ENCODE measurements at places on chromosomes 12 and 14.

- no peak for DNase-seq
Measured at GRCh38 chr14:68820999-68821683, 28.3 kb upstream of the ZFP36L1 start.

DNA sequence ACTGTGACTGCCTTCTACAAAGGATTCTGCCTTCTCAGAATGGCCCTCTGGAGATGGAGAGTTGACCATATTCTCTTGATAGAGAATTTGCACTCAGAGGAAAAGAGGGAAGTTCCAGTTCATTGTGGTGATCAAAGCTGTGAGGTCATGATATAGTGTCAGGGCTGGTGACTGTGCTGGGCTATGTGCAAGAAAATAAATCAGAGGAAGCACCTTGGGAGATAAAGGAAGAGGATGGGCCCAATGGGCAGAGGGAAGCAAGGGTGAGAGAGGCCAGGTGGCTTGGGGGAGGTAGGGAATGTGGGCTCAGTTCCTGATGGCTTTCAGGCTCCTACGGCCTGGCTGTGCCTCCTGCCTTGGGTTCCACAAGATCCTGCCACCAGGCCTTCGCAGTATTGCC is 145.8 kb downstream of the SLC8A3 start:
- no peak for DNase-seq

- no peak for DNase-seq
Measured at GRCh38 chr12:91276509-91276908, 93.9 kb upstream of the DCN start.

- DNase-seq = no peak
Measured at GRCh38 chr12:95731519-95731958, 59.0 kb downstream of the NTN4 start.

DNA sequence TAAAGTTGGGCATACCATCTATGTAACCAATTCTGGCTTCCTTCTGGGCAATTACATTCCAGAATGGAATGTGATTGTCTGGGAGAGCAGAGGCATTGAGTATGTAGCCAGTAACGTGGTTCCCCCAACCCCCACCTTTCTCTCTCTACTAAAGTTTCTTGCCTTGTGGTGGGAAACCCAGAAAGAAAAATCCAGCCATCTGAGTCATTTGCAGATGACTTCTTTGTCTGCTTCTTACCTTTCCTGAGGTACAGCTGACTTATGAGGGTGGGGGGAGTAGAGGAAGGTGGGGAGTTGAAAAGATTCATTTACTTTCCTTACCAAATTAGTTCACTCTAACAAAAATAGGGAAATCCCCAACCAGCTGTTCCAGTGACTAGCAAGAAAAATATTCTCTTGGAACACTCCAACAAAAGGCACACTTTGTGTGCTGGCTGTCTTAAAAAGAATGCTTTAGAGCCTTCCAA is 112.1 kb upstream of the FRMD6 start:
- DNase-seq = no peak

DNA sequence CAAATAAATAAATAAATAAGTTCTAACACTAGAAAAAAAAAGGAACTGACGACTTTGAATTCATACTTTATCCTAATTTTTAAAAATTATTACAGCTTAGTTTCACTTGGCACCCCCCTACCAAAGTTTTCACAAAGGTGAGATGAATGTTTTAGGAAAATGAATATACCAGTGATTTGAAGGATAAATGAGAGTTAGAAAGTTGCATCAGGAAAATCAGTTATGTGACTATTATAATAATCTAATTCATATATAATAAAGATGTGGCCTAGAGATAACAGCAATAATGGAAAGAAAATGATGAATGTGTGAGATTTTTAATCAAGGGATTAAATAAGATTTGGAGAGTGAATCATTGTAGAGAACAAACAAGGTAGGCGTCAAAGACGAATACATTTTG is 103.0 kb upstream of the RAP1B start:
- DNase-seq = no peak

GRCh38 chr14:103016071-103016470 is 41.3 kb downstream of the CDC42BPB start:
- no peak for DNase-seq

- DNase-seq = no peak
Measured at GRCh38 chr14:105913221-105913620, 386.8 kb downstream of the TMEM121 start.

DNA sequence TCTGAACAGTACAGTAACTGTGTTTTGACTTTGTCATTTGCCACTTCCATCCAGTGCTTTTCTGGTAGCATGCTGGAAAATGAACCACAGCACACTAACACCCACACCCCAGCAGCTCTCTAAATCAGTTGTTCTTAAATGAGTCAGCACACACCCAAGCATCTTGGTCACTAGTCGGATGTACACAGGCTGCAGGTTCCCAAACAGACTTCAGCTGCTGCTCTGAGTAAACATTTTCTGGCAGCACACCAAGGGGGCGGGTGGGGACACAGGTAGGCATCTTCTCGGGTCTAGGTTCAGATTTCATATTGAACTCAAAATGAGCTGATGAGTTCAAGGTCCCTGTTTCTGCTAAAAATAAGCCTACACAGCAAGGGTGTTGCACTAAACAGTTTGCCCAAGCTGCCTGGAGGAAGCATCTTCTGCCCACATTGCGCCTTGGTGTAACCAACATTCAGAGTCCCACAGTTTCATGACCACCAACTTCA is 39.8 kb downstream of the IFNG start:
- DNase-seq = peak; percentile 96

GRCh38 chr12:101117842-101118241 is 92.2 kb downstream of the SLC5A8 start:
- no peak for DNase-seq

GRCh38 chr14:99602054-99602787 is 1.8 kb downstream of the CCDC85C start:
- no peak for DNase-seq

Measured in activated CD4-positive, alpha-beta T cell treated with anti-CD3 and anti-CD28 coated beads, Interleukin-2, amount 50 U/mL, for 16 hours (primary cell).